ENCODE measurements at places on chromosomes 2 and 18.

GRCh38 chr2:200467806-200468681 is 41.8 kb downstream of the KCTD18 start:
- DNase-seq = no peak

GRCh38 chr2:148917431-148917830 is 42.4 kb downstream of the KIF5C start:
- no peak for DNase-seq

GRCh38 chr2:95374921-95375471 is 27.5 kb upstream of the FAHD2A start:
- DNase-seq = no peak

DNA sequence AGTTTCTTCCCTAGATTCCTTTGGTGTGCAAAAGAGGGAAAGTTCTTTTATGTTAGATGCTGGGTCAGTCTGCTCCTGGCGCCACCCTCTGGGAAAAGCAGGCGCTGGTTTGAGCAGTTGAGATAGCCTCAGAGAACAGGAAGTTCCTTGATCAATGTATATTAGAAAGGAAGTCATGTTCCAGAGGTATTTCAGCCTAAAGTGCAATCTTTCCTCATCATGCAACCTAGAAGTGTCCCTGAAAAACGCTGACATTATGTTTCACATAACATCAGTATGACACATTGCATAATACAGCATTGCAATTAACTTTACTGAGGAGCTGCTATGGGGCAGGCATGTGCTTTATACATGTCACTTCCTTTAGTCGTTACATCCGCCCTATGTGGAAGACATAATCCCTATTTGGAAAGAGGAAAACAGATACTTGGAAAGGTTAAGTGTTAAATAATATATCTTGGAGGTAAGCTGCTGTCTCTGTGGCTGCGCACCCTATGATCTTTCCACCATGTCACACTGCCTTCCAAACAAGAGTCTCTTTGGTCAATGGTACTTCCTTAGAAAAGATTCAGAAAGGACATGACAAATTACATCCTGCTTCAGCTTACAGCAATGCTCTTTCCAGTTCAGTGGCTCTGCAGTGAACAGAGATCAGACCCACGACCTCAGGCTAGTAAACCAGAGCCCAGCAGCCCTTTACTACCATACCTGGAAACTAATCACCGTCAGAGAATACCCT is 369.7 kb downstream of the RAD51AP2 start:
- DNase-seq = no peak

GRCh38 chr2:127043367-127044164 is 63.4 kb downstream of the BIN1 start:
- no peak for DNase-seq

DNA sequence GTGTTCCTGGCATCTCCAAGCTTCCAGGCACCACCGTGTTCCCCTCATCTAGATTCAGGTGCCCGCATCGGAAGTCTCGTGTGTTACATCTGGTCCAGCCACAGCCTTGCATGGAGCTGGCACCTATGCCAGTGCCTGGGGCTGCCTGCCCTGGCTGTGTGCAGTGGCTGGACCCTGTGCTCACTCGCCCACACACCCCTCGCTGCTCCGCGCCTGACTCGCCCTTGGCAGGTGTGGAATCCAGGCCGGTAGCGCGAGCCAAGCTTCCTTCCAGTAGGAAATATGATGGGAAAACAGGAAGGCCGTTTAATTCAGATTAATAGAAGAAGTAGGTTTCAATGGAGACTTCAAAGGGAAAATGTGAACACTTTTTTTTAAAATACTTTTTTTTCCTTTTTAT is 78.0 kb downstream of the PTPN4 start:
- DNase-seq = no peak
